ENCODE measurements at places on chromosomes 16 and 17.

- DNase-seq = no peak
Observed at GRCh38 chr16:67988675-67989074, 8.4 kb upstream of the DPEP3 start.

GRCh38 chr17:60043846-60044245 is 34.9 kb downstream of the HEATR6 start:
- no peak for DNase-seq

DNA sequence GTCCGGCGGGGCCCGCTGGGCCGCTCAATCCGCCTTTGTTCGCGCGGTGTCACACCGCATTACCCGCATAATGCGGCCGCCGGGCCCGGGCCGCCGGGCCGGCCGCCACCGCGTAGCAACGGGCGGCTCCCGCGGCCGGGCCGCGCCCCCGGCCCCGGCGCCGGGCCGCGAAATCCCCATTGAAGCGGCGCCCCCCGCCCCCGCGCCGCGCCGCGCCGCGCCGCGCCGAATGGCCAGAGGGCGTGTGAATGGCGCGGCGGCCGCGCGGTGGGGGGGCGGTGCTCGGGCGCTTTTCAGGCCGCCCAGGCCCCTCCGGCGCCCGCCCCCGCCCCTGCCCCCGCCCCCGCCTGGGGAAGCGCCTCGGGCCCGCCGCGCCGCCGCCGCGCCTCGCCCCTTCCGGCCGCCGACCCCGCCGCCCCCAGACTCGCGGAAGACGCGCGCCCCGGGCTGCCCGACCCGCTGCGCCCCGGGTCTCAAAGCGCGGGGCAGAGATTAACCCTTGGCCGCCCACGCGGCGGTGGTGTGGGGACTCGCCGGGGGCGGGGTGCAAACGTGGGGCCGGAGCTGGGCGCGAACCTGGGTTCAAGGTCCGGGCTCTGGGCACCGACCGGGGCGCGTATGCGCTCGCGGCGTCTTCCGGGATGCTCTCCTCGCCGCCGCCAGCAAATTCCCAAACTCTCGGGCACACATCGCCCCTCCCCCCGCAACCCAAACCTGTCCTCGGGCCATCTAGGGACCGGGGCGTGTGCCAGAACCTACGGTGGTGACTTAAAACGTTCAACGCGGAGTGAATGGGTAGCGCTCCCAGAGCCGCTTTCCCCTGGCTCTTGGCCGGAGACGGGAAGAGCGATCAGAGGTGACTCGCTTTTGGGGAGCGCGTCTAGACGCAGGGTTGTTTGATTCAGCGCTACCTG is 46.7 kb downstream of the WNT3 start:
- peak; percentile 11 for DNase-seq

- DNase-seq = no peak
Observed at GRCh38 chr17:69757688-69758430, 317.2 kb upstream of the KCNJ16 start.

DNA sequence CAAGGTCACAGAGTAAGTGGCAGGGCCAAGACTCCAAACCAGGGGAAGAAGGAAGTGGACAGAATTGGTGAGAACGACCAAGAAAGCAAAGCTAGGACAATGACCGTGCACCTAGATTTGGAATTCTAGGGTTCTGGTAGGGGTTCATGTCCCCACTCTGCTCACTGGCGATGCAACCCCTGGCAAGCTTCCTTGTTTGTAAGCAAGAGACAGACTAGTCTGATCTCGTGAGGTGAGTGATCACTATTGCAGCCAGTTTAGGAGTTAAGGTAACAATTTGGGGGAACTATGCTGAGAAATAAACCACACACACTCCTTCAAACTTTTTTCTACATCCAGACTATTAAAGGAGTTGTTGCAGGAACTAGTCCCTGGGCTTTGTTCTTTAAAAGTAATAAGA is 48.1 kb downstream of the XPO6 start:
- DNase-seq = no peak

GRCh38 chr17:2691965-2692780 is 19.4 kb downstream of the CLUH start:
- DNase-seq = no peak

DNA sequence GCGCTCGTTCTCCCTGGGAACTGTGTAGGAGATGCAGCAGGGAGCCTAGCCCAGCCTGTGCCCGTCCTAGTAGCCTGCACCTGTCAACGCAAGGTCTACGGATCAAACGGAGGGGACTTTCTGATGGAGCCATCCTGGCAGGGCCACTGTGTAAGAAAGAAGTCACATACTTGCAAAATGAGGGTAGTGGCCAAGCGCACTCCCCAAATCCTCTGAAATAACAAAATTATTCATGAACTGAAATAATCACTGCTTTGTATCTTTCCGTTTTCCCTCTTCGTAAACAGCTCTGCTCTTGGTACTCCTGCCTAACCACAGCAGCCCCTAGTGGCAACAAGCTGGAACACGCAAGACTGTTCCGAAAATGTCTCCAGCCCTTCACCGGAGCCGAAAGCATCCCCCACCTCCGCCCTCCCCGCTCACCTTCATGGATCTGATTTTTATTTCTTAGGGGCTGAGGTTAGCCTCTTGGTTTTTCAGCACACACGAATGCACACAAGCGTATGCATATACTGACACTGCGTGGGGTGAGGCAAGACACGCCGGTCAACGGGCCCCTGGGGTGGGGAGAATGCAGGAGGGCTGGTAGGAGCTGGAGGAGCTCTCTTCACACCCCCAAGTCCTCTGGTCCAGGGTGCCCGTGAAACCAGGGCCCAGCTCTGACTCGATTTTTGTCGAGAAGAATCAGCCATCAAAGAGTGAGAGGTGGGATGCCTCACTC is 100.8 kb downstream of the ABCC12 start:
- DNase-seq = peak; percentile 52

DNA sequence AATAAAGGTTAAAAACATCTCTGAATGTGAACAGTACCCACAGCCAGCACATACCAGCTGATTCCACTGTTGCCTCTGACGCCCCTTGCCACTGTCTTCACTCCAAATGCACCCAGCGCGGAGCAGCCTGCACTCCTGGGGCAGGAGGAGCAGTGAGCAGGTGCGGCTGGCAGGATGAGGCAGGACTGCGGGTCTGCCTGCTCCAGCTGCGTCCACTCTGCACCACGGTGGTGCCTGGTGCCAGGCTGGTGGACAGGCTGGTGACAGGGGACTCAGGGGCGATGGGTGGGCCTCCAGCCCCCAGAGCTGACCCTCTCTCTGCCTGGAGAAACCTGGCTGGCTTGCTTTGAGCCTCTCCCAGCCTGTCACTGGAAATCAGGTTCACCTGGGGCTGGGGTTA is 9.4 kb downstream of the RAB40B start:
- DNase-seq = no peak

- DNase-seq = no peak
Observed at GRCh38 chr16:57862698-57863433, 60.6 kb upstream of the KIFC3 start.

DNA sequence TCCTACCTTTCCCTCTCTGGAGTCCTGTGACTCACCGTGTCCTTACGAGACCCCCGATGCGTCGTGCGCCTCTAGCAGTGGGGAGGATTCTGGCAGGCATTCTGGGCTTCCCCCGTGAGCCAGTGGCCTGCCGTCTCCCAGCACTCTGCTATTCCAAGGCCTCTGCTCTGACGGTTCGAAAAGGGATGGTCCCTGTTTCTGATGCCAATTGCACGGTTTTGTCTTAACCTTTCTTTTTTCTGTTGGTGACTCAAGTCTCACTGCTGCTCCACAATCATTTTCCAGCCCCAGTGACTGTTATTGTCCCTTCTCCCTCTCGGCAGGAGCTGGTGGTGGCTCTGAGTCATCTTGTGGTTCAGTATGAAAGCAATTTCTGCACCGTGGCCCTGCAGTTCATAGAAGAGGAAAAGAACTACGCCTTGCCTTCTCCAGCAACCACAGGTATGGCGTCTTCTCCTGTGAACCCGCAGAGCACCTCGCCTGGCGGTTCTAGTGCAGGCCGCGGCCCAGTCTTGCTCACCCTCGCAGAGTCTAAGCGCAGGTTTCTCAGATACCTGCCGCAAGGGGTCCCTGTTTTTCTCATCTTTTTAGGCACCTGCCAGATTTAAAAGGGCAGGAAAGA is 100.1 kb upstream of the CHMP6 start:
- peak; percentile 94 for DNase-seq

DNA sequence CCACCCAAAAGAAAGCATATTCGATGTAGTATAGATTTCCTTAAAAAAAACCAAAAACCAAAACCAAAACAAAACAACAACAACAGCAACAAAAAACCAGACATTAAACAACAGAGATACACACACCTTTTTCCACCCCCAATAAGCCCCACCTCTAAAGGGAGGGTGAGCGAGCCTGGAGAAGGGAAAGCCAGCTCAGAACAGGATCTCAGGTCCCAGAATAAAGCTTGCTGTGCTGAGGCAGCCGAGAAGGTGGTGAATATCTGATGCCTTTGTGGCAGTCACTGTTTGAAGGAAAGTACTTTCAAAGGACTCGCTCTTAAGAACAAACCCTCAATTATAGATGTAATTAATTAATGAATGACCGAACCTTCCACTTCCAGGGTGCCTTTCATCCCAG is 470 bp downstream of the KRT23 start:
- no peak for DNase-seq

DNA sequence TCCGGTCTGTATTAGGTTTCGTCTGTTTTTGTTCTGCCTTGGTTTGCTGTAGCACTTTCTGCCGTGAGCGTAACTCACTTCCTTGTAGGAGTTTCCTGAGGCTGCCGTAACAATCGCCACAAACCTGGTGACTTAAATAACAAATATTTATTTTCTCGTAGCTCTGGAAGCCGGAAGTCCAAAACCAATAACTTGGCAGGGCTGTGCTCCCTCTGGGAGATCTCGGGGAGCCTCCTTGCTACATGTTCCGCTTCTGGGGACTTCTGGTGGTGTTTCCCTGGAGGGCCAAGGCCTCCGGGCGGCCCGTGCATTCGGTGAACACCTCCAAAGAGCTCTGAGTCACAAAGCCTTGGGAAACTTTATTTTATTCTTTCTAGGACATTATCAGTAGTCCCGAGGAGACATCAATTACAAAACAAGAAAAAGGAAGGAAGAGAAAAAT is 6.8 kb upstream of the WDR45B start:
- DNase-seq = no peak

GRCh38 chr16:13307851-13308250 is 406.5 kb downstream of the SHISA9 start:
- no peak for DNase-seq

GRCh38 chr16:86545954-86546637 is 8.9 kb downstream of the MTHFSD start:
- DNase-seq = no peak

DNA sequence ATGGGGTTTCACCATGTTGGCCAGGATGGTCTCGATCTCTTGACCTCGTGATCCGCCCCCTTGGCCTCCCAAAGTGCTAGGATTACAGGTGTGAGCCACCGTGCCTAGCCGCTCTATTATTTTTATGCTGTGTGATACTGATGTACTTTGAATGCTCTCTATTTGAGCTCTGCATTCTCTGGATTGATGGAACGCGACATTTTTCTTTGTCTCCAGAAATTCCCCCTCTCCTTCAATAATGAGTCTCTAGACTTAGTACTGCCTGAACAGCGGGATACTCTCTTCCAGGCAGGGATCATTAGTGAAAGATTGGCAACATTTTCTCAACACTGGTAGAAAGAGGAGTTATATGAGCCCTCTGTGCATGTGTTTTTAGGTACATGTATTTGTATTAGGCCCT is 93.3 kb upstream of the CLEC3A start:
- DNase-seq = no peak

All from activated CD4-positive, alpha-beta T cell treated with anti-CD3 and anti-CD28 coated beads, Interleukin-2, Interleukin-6, amounts not matched to agents 100 ng/mL and 50 ng/mL, durations not matched to agents 16 hours and 8 hours (primary cell).